ENCODE measurements at places on chromosomes 1 and 21.

DNA sequence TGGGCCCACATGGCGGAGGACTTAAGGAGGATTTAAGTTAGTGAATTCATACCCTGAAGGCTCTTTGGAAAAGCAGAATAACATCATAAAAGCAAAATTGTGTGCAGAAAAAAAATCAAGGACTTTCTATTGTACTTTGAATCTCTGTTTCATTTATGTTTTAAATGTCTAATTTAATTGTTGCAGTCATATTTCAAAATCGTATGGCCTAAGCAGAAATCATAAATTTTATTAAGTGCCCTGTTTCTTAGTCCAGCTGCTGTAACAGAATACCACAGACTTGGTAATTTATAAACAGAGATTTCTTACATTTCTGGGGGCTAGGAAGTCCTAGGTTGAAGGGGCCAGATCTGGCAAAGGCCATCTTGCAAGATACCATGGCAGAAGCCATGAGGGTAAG is 555.6 kb downstream of the LTN1 start:
- DNase-seq, result no peak

DNA sequence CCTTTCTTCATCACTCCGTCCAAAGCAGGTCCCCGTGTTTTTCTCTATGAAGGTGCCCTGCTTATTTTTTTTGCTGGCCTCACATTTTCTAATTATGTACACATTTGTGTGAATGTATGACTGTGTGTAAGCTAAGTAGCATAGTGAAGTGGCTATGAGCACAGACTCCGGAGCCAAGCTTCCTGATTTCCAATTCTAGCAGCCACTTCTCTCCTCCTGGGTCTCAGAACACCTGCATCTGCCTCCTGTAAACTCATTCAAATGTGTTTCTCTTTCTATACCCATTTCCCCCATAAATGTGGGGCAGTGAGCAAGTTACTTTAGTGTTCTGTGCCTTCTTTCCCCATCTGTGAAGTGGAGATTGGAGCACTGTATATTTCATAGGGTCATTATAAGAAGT is 2.1 kb downstream of the SLAMF6 start:
- no peak for DNase-seq

- no peak for DNase-seq
Measured at GRCh38 chr1:29083317-29084195, 40.1 kb downstream of the TMEM200B start.

DNA sequence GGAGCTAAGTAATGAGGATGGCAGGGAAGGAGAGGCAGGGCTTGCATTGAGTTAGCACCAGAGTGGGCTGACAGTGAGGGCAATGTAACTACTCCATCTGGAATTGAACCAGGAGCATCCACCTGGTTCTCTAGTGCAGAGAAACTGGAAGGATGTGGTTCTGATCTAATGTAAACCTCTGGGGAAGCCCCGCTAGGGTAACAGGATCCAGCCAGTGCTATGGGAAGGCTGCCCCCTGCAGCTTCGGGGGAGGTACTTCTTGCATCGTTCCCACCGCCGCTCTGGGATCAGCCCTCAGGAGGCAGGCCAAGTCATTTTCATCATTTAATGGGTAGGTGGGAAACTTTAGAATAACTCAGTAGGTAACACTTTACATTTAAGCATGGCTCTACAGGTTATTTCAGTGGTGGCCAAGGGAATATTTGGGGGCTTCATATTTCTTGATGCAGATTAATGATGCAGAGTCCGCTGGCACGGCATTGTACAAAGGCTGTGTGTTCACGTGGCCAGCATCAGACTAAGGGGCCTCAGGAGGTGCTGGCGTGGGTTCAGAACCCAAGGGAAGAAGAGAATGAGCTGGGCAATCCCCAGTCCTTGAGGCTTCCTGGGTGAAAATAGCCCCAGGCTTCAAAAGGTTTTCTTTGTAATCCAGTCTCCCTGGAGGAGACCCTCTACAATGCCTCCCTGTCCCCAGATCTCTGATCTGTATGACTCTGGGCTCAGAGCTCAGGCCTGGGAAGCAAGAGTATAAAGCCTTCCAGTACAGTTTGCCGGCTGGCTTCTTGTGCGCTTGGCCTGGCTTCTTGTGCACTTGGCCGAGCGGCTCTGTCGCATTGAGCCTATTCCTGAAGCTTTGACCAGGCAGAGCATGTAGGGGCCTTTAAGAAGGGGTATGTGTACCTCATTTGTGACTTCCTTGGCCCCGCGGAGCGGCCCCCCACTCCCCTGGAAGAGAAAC is 26.4 kb upstream of the KAZN start:
- DNase-seq, result no peak

DNA sequence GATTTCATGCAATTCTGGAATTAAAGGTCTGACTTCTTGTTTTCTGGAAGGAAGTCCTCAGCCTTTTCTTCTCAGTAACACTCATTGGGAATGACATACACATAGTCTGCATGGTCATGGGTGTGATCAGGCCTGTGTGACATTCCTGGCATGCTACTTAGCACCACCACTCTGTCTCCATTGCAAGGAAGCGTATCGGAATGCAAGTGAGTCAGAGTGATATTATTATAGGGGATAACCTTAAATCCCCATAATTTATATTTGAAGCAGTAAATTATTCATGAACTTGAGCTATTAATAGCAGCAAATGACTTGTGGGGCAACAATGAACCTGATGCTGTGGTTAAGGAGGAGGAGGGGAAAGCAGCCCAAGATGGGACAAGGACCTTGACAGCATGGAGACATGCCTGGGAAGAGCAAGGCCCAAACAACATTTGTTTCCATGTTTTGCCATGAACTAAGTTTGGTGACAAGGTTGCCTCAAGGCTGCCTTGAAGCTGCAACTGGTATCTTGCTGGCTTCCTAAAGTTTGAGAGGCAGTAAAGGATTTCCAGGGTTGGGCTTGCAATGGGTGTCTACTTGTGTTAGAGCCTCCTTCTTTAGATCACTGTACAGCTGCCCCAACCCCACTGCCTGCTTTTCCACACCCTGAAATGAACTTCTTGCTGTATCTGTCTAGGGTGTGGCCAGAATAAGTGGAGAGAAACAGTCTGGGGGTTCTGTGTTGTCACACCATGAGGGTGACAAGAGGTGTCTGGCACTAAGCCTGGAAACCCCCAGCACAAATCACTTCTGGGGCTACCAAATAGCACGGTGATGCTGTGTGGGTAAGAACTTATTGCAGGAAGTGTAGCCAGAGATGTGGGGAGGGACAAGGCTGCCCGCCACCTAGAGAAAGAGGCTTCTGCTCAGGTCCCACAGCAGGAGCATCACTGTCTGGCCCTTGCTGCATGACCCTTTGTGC is 4.6 kb downstream of the MAB21L3 start:
- DNase-seq, result no peak

- no peak for DNase-seq
Measured at GRCh38 chr1:179323436-179323835, 29.8 kb downstream of the SOAT1 start.

DNA sequence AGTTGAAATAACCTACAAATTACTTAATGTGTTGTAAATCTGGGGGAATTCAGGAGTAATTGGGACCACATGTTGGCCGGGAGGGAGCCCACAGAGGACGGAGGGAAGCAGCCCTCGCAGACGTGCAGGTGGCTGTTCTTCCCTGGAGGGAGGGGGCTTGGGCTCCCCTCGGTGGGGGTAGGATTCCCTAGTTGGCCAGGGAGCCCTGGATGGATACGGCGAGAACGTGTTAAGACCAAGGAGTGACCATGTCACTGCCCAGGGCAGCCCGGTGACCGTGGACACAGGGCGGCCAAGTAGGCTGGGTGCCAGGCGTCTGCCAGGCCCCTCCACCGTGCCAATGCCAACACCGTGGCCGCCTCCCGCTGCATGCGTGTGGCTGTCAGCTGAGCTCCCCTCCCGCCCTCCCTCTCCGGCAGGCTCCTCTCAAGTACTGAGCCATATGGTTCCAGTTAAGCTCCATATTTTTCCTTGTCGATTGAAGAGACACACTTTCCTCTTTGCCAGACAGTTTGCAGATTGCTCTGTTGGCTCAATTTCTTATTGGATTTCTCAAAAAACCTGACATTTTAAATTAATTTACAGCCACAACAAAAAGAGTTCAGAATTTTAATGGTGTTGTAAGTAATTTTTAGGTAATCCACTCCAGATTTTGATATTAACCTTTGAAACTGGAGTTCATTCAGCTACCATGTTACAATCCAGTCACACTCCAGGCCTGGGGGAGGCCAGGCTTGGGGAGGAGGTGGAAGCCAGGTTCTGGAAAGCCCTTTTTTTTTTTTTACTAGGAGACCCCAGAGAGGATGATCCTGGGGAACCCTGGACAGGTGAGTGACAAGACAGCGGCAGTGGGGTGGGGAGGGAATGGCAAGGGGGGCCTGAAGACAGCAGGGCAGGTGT is 71.2 kb downstream of the CASZ1 start:
- DNase-seq, result peak; percentile 78

DNA sequence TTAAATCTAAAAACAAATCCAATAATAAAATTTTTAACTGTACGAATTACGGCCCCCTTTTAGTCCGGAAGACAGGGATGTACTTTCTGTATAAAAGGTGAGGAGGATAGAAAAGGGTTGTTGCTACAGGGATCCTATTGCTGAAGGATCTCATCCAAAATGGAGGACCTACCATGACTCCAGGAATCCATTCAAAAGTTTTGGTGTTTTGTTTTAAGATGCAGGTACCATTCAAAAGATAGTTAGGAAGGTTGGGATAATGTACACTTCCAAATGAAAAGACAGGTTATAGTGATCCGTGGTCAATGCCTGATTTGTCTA is 1.3 kb upstream of the ENAH start:
- no peak for DNase-seq

DNA sequence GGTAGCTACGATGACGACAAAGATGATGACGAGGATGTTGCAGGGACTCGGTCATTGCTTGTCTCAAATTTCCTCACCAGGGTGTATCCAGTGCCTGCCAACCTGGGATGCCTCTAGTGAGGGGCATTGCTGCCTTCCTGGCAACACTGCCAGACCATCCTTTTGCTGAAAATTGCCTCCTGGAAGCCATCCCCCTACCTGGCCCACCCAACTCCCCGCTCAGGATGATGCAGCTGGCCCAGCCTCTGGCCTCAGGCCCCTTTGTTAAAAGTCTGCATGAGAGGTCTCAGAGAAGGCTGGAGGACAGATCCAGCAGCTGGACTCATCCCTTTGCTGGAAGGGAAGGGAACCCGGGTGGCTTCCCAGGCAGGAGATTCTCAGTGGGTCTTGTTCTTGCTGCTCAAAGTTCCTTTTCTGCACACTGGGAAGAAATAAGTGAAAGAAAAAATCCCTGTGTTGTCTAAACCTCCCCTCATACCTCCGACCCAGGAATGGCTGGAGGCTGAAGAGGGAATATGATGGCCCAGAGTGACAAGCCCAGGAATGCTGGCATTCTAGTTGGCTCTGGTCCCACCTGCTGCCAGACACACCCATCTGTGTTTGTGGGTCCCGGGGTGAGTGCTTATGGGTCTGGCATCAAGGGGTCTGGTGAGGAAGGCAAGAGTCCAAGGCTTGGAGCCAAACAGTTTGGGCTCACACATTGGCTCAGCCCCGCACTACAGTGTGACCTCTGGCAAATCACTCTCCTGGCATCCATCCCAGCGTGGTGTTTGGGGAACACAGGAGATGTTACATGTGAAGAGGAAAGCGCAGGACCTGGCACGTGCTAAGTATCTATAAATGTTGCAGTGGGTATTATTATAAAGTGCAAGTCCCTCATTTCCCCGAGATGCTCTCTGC is 6.7 kb upstream of the FNDC5 start:
- DNase-seq, result peak; percentile 30

DNA sequence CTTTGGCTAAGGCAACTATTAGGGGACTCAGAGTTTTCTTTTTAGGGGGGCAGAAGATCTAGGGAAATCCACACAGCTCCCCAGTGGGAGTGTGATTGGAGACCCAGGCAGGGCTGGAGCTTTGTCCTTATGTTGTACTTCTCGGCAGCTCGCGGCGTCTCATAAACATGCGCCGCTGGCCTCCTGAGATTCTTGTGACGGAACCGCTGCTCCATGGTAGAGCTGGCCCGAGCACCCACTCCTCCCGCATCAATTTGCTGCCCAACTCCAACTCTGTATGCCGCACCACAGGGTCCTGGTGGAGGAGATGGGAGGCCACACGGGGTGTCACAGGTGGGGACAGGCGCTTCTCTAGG is 143.9 kb downstream of the GALNT2 start:
- no peak for DNase-seq

GRCh38 chr1:2227346-2228156 is 568 bp upstream of the SKI start:
- peak; percentile 99 for DNase-seq

DNA sequence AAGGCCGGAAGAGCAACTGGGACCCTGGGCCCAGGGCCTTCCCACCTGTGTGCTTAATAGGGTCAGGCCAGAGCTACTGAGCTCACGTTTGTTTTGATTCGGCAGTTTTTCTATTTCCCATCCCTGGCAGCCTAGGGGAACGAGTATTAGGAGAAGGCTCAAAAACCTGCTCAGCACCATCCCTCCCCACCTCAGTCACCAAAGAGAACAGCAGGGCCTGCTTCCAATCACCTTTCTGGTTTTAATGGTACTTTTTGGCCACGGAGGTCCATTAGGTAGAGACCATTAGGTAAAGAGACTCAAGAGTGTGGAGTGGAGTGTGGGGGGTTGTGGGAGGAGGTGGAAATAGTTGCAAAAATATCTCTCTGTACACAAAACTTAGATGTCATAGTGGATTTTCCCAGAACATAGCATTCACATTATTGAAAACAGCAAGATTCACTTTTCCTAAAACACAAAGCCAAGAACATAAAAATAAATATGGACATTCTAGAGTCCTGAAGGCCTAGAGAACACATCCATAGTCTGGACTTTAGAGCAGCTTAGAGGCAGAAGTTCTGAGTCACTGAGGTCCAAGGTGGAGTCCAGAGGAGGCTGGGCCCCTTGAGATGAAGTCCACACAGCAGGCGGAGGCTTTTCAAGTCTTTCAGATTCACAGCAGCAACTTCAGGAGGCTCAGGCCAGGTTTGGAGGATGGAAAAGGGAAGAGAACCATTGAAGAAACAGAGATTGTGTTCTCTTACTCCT is 19.5 kb downstream of the NUAK2 start:
- DNase-seq, result no peak

- no peak for DNase-seq
Measured at GRCh38 chr1:53107570-53108322, 34.7 kb downstream of the SLC1A7 start.

- DNase-seq, result peak; percentile 87
Measured at GRCh38 chr1:183783767-183784637, 20.9 kb upstream of the RGL1 start.

GRCh38 chr21:41536076-41536826 is 28.3 kb upstream of the TMPRSS2 start:
- DNase-seq, result no peak

- no peak for DNase-seq
Measured at GRCh38 chr1:59704716-59705115, 110.0 kb upstream of the HOOK1 start.

DNA sequence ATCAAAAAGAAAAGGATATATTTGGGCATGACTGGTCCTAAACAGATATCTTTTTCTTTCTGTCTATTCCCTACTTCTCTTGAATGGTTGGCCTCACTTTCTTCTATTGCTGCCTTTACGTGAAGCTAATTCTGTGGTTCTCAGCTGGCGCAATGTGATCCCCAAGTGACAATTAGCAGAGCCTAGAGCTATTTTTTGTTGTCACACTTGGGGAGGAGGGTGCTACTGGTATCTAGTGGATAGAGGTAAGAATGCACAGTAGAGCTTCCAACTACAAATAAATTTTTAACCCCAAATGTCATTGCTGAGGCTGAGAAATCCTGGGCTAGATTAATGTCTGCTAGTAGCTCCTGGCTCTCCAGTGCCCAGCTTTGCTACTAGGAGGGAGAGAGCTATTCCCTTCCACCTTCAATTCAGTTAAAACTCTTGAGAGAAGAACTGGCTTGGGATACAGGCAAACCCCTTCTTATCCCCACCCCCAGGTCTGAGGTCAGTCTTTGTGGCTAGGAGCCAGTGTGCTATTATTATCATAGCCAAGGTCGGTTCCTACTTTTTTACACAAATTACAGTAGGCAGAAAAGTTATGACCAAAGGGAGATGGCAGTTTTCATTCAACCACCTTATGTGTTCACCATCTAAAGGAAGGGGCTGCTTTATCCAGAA is 102.1 kb downstream of the SNX7 start:
- peak; percentile 33 for DNase-seq
